ENCODE measurements at places on chromosomes 2 and 18.

DNA sequence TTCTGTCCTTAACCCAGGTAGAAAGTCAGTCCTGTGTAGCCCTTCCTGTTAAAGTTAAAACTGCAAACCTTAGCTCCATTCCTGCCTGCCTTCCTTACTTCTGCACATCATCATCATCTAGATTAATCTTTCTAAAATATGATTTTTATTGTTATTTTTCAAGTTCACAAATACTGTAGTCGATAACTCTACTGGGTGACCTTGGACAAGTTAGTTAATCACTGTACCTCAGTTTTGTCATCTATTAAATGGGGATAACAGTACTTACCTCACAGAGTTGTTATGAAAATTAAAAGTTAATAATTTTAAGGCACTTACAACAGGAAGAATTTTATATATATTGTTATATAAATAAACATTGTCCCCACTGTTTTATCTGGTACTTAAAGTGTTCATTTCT, 2.5 kb upstream of the YPEL5 start:
- DNase-seq: no peak

DNA sequence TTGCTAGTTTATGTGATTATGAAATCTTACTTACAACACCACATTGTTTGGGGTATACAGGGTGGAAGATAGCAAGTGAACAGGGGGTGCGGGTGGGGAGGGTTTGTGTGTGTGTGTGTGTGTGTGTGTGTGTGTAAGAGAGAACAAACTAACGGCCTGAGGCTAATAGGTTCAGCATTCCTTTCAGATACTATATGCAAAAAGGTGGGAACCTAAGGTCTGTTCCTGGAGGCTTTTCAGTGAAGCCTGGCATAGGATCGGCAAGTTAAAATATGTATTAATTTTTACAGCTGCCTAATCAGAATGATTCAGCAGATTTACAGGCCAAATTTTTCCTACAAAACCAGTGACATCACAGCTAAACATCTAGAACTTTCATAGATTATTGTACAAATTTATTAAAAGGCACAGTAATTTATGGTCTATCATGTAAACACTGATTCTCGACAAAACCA, 7.6 kb upstream of the SPDYA start:
- no peak for DNase-seq

DNA sequence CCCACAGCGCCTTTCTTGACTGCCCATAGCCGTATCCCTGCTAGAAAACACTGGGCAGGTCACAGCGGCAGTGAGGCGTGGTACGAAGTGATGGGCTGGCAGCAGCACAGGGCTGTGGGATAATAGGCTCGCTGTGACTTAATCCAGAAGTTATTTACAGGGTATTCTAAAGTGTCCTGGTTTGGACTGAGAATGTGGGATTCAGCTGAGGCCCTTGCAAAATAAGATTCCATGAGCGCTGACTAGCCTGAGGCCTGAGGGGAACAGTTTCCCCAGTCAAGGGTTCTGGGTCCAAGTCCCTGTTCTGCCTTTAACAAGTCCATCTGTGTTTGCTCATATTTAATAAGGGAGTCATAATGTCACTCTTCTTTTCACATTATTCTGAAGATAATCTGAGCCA, 34.6 kb downstream of the SETBP1 start:
- DNase-seq: peak; percentile 48

- no peak for DNase-seq
These were observed 42.7 kb downstream of the FHOD3 start for GRCh38 chr18:36340246-36340645.

GRCh38 chr18:68461481-68462018, 253.4 kb downstream of the TMX3 start:
- no peak for DNase-seq

DNA sequence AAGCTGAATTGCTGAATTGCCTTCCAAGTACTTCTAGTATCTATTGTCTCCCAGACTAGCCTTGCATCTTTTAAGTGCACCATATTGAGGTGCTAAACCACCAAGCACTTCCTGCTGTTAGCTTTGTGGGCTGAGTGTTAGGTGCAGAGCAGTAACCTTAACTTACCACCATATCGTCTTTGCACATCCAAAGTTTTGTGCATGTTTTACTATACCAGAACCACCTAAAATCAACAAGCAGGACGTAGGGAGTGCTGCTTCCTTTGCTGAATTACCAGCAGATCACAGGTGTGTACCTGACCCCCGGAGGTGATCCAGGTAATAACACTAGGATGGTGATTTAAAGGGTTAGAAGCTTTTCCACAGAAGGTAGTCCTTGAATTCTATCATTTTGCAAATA, 359.9 kb upstream of the HNRNPA3 start:
- no peak for DNase-seq

DNA sequence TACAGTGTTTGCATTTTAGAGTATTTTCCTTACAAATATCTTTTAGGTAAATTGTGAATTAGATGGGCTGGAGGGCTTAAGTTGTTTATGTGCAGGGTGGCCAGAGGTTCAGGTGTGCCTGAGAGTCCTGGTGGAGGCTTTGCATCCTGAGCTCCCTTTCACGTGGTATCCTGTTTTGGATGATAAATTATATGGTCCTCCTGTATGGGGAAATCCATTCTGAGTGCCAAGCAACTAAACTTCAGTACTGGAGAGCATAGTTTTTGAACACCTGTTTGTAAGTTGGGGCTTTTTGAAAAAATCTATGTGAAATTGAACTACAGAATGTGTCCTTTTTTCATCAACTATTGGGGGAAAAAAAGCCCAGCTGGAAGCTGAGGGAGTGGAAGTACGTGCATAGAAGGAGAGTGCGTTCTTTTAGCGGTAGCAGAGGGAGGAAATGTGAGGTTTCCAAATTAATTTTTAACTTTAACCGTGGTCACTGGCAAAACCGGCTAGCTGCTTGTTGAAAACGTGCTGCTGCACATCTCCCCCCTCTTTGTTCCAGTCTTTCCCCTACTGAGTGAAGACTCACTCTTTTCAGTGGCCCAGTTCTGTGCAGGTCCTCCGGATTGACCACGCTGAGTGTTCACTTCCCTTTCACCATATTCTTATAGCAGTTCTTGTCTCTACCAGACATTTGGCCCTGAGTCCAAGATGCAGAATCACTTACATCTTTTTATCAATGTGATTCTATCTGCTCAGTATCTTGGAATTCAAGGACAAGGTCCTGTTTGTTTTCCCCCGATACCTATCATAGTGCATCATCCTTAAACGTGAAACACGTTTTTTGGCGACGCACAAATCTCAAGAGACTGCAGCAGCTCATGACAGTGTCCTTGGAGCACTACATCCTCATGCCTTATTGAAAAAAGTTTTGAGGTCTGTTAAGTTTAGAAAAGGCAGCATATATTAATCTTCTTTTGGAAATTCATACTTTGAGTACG, 15.3 kb downstream of the CNOT11 start:
- DNase-seq: no peak

- DNase-seq: no peak
These were observed 222.1 kb upstream of the SPRED2 start for GRCh38 chr2:65654496-65654895.
